ENCODE measurements at places on chromosomes 12 and 14.

DNA sequence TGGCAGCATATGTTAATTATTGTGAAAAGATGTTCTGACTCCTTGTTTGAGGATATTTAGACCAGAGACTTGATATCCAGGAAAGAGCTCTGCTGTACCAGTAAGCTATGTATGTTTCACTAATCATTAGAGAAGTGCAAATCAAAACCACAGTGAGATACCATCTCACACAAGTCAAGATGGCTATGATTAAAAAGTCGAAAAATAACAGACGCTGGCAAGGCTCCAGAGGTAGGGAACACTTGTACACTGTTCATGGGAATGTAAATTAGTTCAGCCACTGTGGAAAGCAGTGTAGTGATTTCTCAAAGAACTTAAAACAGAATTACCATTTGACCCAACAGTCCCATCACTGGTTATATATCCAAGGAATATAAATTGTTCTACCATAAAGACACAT is 171.6 kb downstream of the DPY19L2 start:
- DNase-seq: no peak

DNA sequence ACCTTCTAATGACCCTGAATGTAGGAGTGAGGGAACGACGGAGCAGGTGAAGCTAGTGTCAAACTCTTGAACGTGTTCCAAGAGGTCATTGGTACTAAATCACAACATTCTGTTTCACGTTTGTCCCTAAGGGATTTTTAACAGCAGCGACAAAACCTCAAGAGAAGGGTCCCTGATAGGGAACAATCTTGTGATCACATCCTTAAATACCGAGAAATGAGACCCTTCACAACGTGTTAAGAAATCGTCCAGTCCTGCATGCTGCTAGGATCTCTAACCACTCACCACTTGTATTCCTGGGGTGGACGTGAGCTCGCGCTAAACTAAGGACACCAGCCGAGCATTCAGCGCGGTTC is 134.1 kb upstream of the KRAS start:
- no peak for DNase-seq

GRCh38 chr12:109768901-109769670 is 55.5 kb downstream of the FAM222A start:
- DNase-seq: no peak

DNA sequence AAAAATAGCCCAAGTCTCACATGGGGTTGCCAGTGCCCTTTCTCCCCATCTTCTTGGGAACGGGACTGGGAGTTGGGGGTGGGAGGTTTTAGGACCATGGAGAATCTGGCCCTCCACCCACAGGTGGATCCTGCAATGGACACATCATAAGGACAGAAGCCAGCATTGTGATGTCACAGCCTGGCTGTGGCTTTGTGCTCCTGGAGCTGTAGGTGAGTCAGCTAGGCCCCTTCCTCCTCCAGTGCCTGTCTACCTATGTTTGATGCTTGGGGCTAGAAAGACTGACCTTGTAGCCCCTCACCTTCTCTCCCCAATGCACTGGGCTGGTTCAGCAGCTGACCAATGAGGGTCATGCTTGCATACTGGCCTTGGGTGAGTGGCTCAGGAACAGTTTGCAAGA is at the start of gene CCDC197:
TSS of gene CCDC197 (plus strand) at position 220 of the 400 bp plus-strand sequence. CDS start 831 bp downstream, outside the sequence.
- no peak for DNase-seq

GRCh38 chr12:13253966-13254760 is 57.6 kb downstream of the EMP1 start:
- no peak for DNase-seq

All from stimulated activated CD8-positive, alpha-beta memory T cell treated with anti-CD3 and anti-CD28 coated beads, Interleukin-2, amount 100 ng/mL, for 1 hour (primary cell).